Thoracic aorta (tissue), 2 donors: ENCODE measurements at places on chromosomes 7 and 10. TPM values are rescaled to one million over a fixed set of nuclear protein-coding genes. Genes with fewer than 3 reads are reported as not detected.

NUDT13 gene
- 0.68 TPM for total RNA-seq

FEZF1 gene
- total RNA-seq, result not detected

- no peak for DNase-seq
Measured at GRCh38 chr7:142301299-142301698, 43.4 kb upstream of the PRSS58 start.

GRCh38 chr7:139823959-139824521, 5.0 kb upstream of the TBXAS1 start:
- no peak for DNase-seq

TAS2R41 gene
- not detected for total RNA-seq

DNAJC9 gene
- 17.8 TPM for total RNA-seq

DNA sequence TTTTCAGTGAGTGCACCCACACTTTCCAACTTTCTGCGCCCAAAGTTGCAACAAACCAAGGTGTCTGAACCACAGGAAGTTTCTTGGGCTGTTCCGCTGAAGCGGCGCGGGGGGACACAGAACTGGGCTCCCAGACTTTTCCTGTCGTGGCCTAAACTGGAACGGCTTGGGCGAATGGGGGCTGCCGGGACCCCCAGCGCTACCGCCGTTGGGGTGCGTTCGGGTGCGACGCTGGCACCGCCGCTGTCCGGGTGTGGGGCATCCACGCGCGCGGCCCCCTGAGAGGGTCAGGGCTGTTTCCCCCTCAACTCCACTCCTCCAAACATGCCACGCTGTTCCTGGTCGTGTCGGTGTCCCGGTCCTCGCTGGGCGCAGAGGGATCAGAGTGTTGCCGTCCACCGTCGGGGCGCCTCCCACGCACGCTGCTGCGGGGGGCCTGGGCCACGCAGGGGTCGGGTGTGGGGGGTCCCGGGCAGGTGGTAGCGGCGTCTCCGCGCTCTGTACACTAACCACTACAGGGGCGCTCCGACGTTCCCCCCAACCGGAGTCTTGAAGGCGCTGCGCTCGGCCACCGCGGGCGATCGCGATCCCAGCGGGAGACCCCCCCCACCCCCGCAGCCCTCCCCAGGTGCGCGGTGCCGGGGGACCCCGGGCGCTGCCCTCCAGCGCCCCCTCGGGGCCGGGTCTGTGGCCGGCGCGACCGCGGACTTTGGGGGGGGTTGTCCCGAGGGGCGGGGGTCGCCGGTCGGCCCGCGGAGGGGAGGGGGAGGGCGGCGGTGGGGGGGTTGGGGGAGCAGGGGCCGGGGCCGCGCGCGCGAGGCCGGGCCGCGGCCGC, 2.2 kb upstream of the CUX1 start:
- no peak for DNase-seq

GRCh38 chr7:98628418-98628817, 11.3 kb downstream of the NPTX2 start:
- DNase-seq, result no peak

SFMBT2 gene
- 9.0 TPM for total RNA-seq

ZPBP gene
- total RNA-seq, result not detected

- DNase-seq, result no peak
Measured at GRCh38 chr10:71396711-71397295, at the start of gene CDH23. Gene CDH23 (plus strand): TSS chr10:71396920. CDS start chr10:71439832, 42,912 bp downstream.

DNA sequence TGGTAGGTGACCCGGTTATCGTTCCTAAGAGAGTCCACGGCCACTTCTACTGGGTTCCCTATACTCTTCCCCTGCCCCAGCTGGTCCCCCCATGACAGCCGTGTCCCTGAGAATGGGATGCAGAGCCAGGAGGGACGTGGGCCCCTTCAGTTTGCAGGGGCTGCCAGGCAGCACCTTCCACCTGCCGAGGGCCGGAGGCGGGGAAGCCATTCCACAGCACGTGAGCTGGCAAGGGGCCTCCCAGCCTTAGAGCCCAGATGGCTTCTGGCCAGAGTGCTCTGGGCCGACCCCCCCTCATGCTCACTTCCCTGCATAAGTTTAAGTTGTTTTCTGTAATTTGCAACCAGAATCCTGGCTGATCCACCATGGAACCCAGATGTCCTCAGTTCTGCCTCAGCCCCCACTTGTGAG, 39.0 kb downstream of the DIP2C start:
- no peak for DNase-seq

DNA sequence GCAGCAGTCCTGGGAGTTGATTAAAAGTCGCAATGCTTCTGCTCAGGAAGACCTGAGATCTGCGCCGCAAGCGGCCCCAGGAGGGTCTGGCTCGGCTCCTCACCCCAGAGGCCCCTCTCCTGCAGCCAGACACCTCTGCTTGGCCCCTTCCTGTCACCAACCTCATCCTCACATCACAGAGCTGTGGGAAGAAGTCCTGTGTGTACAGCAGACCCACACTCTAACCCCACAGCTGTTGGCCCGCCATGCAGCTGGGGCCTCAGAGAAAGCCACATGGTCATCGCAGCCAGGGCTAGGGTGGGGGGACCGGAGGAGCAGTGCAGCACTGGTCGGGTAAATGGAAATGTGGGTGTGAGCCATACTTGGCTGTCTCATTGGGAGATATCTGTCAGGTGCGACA, 97.7 kb downstream of the RGS10 start:
- no peak for DNase-seq

CTNNA3 gene
- total RNA-seq, result 0.95 TPM

- DNase-seq, result no peak
Measured at GRCh38 chr10:74645692-74646091, 180.7 kb upstream of the KAT6B start.

DNA sequence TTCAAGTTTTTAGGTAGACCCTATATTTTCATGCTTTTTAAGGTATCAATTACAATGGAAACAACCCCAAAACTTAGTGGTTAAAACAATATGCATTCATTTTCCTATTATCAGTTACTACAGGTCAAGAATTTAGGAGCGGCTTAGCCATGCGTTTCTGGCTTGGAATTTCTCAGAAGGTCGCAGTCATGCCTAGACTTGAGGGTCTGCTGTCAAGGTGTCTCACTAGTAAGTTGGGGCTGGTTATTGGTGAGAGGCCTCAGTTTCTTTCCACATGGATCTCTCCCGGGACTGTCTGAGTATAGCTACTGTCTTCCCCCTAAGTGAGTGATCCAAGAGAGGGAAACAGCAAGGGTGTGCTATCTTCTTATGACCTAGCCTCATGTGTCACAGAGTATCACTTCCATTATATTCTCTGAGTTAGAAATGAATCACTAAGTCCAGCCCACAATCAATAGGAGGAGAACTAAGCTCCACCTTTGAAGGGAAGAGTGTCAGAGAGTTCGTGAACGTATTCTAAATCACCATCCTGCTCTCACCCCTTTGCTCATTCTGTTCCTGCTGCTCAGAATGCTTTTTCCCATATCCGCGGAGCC, 80.5 kb downstream of the RTKN2 start:
- DNase-seq, result no peak

DNA sequence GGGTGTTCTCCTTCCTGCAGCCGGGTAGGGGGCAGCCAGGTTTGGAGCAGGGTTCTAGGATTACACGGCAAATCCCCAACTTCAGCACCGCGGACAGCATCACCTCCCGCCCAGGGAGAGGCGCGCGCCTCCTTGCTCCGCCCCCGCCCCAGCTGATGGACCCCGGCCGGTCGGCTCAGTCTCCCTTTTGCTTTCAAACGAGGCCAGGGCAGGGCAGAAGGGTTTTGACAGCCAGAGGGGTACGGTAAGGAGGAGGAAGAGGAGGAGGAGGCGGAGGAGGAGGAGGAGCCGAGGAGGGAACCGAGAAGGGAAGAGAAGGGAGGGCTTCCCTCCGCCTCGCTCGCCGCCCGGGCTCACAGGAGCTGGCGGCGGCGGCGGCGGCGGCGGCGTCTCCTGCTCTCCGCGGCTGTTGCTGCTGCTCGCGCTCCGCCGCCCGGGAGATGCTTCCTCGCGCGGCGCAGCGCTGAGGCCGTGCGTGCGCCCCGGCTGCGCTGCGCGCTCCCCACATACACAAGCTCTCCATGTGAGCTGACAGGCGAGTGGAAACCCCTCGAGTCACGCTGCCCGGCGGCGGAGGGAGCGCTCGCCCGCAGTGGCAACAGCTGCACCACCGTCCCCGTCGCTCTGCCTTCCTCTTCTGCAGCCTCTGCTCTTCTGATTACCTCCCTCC, 615 bp upstream of the CNTNAP2 start:
- DNase-seq, result no peak

DNA sequence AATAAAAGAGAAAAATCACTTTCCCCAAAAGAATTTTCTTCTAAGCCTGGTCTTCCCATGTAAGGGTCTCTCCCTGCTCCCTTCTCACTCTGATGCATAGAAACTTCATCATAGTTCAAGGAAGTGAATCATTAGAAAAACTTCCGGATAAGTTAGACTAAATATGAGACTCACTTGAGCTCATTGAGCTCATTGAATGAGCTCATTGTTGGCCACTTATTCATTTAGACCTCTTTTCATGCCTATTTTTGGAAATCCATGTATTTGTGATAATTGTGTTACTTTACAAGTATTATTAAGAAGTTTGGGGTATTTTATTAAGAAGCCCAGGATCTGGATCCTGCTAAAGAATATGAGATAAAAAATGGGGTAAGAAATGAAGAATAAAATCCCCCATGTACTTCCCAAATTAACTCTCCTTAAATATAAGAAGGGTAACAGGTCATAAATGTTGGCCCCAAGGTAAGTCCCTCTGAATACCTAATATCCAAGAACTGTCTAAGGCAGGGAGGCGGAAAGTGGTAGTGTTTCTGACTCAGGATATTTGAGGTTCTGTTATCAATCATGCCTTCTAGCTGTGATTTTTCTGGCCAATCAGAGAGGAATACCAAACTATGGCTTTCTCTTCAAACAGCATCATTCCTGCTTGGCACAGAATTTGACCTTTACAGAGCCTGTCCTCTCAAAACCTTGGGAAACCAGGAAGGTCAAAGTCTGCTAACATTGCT, 236.5 kb upstream of the PTN start:
- DNase-seq, result no peak

CAMK2B gene
- 1.5 TPM for total RNA-seq

DNA sequence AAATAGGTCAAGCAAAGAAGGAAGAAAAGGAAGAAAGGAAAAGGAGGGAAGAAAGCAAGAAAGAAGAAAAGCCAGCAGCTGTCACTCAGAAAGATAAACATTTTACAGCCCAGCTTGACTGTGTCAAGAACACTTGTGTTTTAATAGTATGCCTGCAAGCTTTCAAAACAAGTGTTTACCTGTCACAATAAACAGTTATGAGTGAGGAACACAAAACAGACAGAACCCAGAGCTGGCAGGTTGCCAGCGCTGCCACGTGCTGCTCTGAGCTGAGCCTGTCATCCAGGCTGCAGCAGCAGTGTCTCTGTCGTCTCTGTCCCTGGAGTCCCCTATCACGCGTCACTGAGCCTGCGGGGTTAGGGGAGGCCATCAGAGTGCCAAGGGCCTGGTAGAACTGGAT, 827.6 kb upstream of the AUTS2 start:
- DNase-seq, result no peak

DNA sequence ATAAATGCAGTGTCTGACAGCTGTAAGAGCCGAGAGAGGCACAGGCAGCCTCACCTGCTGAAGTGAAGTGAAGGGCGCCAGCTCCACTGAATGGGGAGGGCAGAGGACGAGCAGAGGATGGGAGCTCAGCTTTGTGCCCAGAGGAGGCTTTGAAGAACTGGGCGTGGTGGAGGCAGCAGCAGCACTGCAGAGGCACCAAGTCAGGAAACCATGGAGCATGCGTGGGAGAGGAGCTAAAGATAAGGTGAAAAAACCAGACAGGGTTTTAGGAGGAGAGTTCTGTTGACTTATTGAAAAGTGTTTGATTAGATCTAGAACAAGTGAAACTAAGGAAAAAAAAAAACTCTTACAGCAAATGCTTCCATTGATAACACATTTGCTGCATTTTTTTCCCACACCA, 216.4 kb downstream of the CXCL12 start:
- DNase-seq, result no peak

- no peak for DNase-seq
Measured at GRCh38 chr10:71339796-71340589, 20.9 kb downstream of the SLC29A3 start.

DNA sequence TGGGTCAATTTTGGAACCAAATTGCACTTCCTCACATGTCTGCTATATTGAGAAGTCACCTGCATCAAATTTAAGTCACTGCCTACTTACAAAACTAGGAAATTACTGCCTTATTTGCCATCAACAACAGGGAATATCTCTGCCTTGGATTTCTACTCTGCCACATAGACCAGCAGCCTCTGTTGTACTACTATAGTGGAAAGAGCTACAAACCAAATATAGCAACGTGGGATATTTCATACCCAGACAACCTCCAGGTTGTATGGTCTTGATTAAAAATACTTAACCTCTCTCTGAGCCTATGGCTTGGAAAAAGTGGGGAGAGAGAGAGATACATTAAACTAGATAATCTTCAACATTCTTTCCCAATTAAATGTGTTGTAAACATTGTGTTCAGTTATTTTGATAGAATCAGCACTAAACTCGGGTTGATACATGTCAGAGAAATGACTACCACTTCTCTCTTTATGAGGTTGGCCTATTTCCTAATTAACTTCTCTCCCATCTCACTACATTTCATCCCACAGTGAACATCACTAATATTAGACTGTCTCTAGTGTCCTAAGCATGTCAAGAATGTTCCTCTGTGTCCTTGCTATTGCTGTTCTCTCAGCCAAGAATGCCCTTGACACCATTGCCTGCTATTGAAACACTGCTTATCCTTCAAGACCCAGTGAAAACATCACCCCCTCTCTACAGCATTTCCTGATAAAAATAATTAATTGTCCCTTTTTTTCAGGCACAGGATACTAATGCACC, 421.2 kb downstream of the IPMK start:
- no peak for DNase-seq

SPDYE5 gene
- total RNA-seq, result not detected

- DNase-seq, result no peak
Measured at GRCh38 chr7:138898255-138898654, 82.9 kb downstream of the KIAA1549 start.

DNA sequence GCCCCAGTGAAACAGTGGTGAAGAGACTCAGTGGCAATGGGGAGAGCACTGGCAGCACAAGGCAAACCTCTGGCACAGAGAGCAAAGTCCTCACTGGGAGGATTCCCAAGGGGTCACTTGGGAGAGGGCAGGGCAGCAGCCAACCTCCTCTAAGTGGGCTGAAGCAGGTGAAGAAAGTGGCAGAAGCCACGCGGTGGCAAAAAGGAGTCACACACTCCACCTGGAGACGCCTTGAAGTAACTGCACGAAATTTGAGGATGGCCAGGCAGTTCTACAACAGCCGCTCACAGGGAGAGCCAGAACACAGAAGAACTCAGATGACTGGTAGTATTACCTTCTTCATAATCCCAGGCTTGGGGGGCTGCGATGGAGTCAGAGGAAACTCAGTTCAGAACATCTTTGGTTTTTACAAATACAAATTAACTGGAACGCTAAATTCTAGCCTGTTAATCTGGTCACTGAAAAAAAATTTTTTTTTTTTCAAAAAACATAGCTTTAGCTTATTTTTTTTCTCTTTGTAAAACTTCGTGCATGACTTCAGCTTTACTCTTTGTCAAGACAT, 574 bp upstream of the IL6 start:
- no peak for DNase-seq

ABCC2 gene
- total RNA-seq, result 0.71 TPM

DNA sequence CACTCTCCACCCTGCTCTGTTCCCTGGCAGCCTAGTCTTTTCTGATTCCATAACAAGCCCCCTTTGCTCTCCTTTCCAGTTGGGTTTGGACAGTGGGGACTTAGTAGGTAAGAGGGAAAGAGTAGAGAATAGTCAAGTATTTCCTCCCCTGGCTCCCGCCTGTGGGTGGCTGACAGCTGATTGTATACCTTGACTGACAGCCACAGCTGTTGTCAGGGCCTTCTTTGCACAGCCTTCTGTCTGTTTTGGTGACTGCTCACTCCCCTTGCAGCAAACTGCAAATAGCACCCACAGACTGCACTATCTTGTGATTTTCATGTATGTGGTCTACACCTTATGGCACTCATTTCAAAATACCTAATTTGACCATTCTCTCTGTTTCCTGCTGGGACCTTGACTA, 486.3 kb downstream of the ACTR3B start:
- no peak for DNase-seq
